Germinal center (tissue), 1 donor: ENCODE measurements at places on chromosomes 2 and 18.
A peak's percentile ranks its signal among the peaks of the same experiment; 100 is the strongest.

- no peak for DNase-seq
These were observed 70.9 kb upstream of the TNP1 start for GRCh38 chr2:216930716-216931115.

GRCh38 chr18:31426871-31427406 is 20.6 kb upstream of the DSG3 start:
- DNase-seq, result no peak

GRCh38 chr18:46160050-46160798 is 56.0 kb downstream of the HAUS1 start:
- no peak for DNase-seq

- no peak for DNase-seq
These were observed 55.7 kb downstream of the MSH6 start for GRCh38 chr2:47838686-47839085.

- DNase-seq, result no peak
These were observed 225.2 kb upstream of the TANK start for GRCh38 chr2:160934991-160935390.

GRCh38 chr18:79596446-79597175 is 83.0 kb upstream of the CTDP1 start:
- no peak for DNase-seq

- no peak for DNase-seq
These were observed 44.8 kb downstream of the ASAP2 start for GRCh38 chr2:9251154-9252001.

DNA sequence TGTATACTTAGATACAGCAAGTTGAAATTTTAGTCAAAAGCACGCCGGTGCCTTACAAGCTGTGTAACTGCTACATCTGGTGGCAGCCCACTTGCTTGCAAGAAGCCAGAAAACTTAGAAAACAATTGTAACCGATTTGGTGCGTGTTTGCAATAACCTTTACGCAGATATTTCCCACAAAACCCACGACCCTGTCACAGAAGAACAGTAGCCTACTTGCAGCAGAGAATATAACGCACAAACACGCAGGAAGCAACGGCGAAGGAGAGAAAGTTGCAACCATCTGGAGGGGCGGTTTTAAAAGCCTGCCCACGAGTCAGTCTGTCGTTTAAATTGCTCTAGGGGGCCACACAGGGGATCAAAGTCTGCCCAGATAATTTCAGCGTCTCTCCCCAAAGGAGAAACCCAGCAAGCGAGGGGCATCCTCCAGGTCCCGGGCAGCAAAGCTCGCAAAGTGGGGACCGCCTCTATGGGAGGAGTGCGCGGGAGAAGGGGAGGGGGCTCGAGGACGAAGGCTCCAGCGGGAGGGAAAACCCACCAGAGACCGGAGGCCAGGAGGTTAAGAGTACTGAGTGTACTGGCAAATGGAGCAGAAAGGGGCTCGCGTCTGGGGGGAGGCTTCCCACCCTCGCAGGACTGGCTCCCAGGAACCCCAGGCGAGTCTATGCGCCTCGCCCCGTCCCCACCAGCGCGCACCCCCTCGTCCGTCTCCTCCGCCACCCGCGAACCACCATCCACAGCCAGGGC is 1.1 kb downstream of the TLK1 start:
- no peak for DNase-seq

GRCh38 chr2:156818944-156819343 is 382.8 kb downstream of the GPD2 start:
- no peak for DNase-seq

DNA sequence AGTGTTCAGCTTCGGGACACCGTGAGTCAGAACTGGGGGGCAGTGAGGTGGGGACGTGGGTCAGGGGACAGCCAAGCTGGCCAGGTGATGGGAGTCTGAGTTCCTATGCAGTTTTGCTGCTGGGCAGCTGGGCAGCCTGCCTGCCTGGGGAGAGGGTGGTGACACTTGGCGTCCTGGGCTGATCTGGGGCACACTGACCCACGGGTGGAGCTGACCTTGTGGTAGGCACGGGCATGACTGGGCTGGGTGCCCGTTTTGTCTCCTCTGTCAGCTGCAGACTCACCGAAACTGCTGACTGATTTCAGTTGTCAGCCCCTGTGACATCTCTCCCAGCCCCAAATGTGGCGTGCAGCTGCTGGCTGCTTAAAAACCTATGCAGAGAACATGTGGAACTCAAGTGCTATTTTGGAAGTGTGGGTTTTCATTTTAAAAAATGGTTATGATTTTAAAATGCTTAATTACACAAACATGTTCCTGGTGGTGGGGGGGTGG is 32.6 kb upstream of the E2F6 start:
- DNase-seq, result no peak

GRCh38 chr18:77124452-77124922 is 8.1 kb downstream of the MBP start:
- peak; percentile 36 for DNase-seq

DNA sequence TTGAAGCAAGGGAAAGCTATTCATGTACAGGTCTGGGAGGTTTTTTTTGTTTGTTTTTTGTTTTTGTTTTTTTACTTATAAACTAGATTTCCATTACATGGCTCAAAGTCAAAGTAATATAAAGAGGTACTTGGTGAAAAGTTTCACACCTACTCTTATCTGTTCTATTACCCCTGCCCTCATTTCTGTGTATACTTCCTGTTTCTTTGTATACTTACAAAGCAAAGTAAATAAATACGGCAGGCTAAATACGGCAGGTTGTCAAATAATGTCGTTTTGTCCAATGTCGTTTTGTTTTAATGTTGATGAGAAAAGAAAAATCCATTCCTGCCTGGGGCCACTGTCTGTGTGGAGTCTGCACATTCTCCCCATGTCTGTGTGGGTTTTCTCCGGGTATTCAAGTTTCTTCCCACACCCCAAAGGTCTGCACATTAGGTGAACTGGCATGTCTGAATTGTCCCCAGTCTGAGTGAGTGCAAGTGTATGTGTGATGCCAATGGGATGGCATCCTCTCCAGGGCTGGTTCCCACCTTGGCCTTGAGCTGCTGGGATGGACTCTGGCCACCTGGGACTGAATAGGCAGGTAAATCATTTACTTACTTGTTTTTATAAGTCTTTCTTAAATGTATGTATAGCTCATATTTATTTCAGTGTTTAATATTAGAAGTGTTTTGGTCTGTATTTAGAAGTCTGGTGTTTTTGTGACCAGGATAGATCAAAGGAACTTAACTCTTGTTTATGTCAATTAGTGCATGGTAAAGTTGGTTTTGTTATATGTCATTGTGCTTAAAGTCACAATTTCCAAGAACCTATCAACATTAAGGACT is 13.4 kb downstream of the STAMBP start:
- no peak for DNase-seq

DNA sequence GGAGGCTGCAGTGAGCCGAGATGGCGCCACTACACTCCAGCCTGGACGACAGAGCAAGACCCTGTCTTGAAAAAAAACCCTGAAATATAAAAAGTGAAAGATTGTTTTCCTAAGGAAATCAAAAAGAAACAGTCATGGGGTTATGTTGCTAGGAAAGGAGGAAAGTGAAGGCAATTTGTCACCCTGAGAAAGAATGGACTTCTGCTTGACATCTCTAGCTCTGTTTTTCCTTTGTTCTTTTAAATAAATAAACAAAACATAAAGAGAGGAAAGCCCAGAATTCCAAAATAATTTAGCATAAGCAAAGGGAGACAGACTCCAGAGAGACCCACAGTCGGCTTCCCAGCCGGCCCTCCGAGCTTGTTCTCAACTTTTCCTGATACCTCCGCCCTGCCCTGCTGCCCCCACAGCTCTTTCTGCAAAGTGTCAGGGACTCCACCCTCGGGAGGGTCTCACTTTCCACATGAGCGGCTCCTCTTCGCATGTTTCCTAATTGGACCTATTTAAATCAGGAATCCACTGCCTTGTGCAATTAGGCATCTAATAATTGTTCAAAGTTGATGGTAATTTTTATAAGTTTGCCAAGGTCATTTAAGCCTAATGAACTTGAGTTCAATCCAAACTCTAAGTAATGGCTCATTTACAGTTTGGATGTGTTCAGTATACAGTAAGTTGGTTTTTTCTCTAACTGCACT is 49.8 kb upstream of the COPS8 start:
- DNase-seq, result no peak

DNA sequence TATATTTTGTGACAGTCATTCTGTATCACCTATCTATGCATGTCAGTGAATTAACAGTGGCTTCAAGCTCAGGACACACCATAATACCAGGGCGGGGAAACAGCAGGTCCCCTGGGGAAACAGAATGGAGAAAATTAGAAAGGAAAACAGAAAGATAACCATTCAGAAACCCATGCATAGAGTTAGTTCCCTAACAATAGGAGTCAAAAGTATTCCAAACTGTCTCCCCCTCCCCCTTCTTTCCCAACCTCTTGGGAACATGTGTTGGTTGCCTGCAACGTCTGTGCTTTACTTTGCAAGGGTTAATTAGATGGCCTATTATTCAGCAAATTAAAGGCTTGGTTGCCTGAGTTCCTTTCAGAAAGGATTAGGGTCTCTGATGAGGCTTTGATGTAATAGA is 176.4 kb downstream of the MYO3B start:
- DNase-seq, result no peak

DNA sequence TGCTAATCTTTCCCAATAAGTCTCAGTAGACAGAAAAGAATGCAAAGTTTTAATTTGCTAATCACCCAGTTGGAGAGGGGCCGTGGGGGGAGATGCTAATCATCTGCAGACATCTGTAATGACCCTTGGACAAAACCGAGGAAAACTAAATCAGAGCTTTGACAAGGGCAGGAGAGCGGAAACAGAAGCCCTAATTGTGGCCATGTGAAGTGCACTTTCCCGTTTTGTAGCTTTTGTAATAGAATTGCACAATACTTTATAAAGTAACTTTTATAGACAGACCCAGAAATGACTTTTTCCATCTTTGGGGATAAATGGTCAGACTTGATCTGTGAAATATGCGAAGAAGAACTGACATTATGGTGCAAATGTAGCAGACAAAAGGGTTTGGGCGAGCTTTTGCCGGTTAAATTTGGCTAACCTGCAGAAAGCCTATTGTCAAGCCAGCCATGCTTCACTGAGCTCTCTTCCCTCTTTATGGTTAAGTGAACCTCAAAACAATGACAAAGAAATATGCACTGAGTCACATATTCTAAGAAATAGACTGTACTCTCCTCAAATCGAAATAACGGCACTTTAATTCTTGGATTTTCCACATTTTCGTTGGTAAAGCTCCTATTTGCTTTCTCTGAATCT is 980.1 kb upstream of the POU3F3 start:
- DNase-seq, result no peak

- no peak for DNase-seq
These were observed 1091.9 kb upstream of the FANCL start for GRCh38 chr2:59333007-59333406.

- no peak for DNase-seq
These were observed 307.8 kb downstream of the NDUFA10 start for GRCh38 chr2:239717319-239717675.

GRCh38 chr18:79809482-79810192 is 11.9 kb downstream of the KCNG2 start:
- DNase-seq, result no peak

DNA sequence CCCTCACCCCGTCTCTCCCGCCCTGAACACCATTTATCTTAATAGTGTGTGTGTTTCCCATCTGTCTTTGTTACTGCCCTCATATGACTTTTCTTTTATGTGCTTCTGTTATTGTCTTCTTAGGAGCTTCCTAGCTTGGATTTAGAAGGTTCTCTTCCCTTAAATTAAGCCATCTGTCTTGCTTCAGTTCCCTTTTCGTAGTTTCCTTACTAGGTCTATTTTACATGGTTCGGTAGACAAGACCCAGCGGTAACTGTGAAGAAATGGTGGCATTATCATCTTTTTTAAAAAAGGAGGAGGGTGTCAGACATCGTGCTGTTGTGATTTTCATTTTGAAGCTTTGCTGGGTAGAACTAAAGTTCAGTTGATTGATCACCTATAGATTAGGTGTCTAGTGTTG is 10.3 kb downstream of the NCK2 start:
- no peak for DNase-seq

DNA sequence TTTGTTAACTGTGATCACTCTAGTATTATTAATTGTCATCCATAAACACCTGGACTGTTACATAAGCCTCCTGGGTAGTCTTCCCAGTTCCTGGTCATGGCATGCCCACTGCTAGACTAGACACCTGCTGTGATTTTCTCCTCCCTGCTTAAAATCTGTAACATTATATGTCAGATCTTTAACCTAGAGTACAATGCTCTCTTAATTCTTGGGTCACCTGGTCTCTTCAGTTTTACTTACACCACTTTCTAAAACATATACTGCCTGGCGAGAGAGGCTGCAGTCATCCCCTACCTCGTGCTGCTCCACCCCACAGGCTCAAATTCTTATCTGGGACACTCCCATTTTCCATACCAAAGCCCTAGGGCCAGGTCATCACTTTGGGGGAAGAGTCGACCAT is 161.3 kb downstream of the CDH2 start:
- no peak for DNase-seq

DNA sequence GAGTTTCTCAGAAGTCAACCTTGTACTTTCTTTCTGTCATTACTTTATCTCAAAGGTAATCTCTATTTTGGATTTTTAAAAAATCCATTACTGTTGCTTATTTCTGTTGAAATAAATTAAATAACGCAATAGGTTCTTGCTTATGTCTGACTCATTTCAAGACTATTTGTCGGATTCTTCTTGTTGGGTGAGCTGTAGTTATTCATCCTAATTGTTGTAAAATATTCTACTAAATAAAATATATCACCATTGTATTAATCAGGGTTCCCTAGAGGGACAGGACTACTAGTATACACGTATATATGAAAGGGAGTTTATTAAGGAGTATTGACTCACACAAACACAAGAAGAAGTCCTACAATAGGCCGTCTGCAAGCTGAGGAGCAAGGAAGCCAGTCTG is 403.9 kb upstream of the CYRIA start:
- no peak for DNase-seq

- peak; percentile 33 for DNase-seq
These were observed 74.1 kb downstream of the TLK1 start for GRCh38 chr2:171086352-171087290.

GRCh38 chr2:237744613-237745249 is 53.8 kb upstream of the RBM44 start:
- DNase-seq, result peak; percentile 84

DNA sequence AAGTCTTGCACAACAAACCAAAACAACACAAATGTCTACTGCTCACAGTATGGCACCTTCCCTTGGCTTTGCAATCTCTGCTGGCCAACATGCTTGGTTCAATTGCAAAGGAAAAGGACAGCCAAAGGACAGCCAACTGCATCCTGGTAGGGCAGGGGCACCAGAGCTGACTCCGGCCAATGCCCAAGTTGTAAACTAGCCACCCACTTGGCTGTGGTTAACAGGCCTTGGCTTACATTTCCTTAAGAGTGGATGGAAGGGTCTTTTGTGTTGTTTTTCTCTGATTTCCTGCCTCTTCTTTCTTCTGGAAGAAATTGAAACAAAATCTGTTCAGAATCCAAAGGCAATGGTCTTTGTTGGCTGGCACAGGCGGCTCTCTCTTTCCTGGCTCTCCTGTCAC is 119.1 kb upstream of the TRIB2 start:
- no peak for DNase-seq

DNA sequence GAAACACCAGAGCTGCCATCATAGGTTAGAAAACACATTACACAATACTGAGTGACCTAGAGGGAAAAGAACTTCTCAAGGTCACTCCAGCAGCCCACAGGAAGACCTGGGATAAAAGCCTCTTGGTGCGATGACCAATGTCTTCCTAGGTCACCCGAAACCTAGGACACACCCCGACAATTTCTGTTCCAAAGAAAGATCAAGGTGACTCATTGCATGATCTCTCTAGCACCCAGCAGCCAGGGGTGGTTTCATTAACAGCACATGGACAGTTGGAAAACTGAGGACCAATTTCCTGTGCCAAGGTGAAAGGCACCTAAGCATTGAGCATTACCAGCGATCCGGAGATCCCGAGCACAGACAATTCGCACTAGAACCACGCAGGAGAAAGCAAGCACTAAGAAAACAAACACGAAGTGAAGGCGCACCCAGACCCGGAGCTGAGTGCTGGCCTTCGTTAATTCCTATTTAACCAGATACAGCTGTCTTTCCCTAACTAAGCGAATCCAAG is 1.5 kb downstream of the CACNB4 start:
- no peak for DNase-seq
